Aorta (tissue), 5 donors: ENCODE measurements at places on chromosomes 6 and 20. TPM values are rescaled to one million over a fixed set of nuclear protein-coding genes. Genes with fewer than 3 reads are reported as not detected.

The MUC21 gene
- not detected for total RNA-seq

The PACSIN1 gene
- 0.84 TPM for total RNA-seq

The ESR1 gene
- total RNA-seq, result 4.1 TPM

DNA sequence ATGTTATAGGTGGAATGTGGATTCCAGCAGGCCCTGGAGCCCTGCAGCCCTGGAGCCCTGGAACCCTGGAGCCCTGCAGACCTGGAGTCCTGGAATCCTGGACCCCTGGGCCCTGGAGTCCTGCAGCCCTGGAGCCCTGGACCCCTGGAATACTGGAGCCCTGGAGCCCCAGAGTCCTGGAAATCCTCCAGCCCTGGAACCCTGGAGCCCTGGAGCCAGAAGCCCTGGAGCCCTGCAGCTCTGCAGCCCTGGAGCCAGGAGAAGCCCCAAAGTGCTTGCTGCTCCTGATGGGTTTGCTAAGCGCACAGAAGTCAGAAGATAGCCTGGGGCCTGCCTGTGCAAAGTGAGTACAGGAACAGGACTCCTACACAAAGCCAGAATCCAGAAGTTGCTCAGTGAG, 223.1 kb upstream of the PDE10A start:
- H3K27ac ChIP-seq, result no peak overlapping the region
- no peaks in the 10 kb centered on the region for H3K4me1 ChIP-seq
- no peak overlapping the region for H3K4me3 ChIP-seq

The MRAP2 gene
- 65.1 TPM for total RNA-seq

DNA sequence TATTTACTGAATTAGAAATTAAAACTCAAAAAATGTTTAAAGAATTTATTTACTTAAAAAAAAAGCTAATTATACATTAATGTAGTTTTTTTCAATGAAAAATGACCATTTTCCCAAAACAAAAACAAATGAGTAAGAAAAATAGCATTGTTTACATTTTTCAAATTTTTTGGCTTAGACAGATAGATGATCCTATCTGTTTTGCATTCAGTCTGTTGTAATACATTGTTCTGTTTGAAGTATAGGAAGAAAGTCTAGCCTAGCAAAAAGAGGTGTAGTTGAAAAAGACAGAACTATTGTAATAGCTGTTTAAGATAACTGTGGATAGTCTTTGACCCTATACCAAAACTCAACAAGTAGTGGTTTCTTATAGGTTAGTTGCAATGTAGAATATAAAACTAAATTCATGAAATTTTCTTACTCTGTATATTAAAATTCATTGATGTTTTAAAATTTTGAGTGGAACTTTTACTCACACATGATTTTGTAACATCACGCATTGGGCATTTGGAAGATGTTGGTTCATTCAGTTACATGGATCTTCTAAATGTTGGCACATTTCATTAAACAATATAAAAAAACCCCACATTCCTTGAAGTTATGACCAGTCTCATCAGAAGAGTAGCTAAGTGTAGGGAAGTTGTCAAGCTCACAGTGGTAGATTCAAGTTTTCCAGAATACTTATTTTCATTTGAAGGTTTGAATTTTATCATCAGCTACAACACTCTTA, 62.0 kb downstream of the KCNS1 start:
- H3K27ac ChIP-seq, result no peak overlapping the region
- H3K36me3 ChIP-seq, result no peaks in the 10 kb centered on the region
- H3K4me3 ChIP-seq, result no peak overlapping the region
